ENCODE measurements at places on chromosomes 2 and 18.

- peak; percentile 70 for DNase-seq
Observed at GRCh38 chr18:63936156-63936931, 12.8 kb upstream of the HMSD start.

DNA sequence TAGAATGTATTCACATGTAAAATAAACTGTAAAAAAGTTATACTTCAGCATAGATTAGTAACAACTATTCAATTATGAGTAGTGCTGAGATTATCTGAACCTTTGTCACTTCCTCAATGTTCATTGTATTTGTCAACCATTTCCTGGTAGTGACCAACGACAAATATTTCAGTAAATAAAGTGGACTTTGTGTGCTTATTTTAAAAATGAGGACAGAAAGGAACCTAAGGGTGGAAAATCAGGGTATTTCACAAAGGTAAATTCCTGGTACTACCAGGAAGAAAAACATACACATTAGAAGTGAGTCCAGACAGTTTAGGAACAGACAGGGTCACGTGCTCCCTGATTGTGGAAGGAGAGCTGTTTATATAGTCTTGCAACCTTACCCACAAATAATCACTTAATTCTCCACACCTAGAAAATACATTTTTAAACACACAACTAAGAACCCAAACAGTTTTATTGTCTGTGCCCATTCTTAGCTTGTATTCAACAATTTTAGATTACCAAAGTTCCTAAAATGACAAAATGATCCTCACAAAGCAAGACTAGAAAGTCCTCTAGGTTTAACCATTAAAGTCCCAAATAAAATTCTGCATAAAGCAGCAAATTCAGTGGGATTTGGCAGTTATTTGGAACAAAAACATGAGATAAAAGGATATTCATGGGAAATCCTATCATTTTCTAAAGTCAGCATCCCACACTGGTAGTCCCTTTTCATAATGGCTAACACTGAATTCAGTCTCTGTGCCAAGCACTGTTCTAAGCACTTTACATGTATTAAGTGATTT lies 28.2 kb downstream of the PELI1 start:
- no peak for DNase-seq

GRCh38 chr2:135820003-135820618 lies 16.9 kb downstream of the LCT start:
- peak; percentile 72 for DNase-seq

DNA sequence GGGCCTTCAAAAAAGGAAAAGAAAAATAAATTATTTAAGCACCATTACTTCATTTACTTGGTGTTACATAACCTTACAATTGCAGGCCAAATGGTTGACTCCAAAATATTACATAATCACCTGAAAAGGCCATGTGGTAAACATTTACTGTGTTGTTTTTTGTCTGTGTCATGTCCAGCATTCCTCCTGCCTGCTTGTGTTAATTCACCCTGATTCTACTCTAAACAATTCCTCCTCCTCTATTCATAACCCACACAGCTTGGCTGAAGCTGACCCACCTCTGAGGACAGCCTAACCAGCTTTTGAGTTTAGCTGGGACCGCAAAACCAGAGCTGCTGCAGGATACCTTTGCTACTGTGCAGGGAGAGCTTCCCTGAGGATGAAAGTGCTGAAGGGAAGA lies 35.4 kb downstream of the TMX3 start:
- DNase-seq: peak; percentile 17

GRCh38 chr2:47297767-47298425 lies 105.1 kb upstream of the MSH2 start:
- no peak for DNase-seq

- no peak for DNase-seq
Observed at GRCh38 chr2:232293191-232293590, 85.4 kb upstream of the ALPP start.

DNA sequence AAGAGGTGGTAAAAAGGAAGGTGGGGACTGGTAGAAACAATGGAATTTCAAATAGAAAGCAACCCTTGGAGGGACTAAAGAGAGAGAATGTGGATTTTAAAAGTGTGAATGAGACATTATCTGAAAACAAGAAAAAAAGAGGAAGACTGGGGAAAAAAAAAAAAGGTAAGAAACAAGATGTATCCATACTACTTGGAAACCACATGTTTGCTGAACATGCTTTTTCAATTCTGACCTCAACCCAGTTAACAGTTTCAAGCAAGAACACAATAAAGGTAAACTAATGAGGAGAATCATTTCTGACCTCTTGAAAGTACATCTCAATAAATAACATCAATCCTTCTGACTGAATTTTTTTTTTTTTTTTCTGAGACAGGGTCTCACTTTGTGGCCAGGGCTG lies 2.6 kb downstream of the FARSB start:
- no peak for DNase-seq

- DNase-seq: no peak
Observed at GRCh38 chr18:11975723-11976122, 5.6 kb upstream of the IMPA2 start.

- no peak for DNase-seq
Observed at GRCh38 chr2:138276339-138276738, 225.2 kb upstream of the SPOPL start.

DNA sequence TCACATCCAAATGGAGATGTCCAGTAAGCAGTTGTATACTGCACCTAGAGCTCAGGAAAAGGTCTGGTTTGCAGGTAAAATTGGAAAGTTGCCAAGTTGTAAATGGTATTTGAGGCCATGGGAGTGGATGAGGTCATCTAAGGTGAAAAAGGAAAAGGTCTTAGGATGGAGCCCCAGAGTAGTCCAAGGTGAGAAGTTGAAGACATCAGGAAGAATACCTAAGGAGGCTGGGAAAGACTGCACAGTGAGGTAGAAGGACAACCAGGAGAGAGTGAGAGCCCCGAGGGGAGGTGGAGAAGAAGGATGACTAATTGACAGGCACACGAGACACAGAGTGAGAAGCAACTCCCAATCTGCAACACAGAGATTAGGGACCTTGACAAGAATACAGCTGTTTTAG lies 10.7 kb downstream of the DPP4 start:
- no peak for DNase-seq

GRCh38 chr2:192675681-192676080 lies 480.9 kb upstream of the TMEFF2 start:
- no peak for DNase-seq

DNA sequence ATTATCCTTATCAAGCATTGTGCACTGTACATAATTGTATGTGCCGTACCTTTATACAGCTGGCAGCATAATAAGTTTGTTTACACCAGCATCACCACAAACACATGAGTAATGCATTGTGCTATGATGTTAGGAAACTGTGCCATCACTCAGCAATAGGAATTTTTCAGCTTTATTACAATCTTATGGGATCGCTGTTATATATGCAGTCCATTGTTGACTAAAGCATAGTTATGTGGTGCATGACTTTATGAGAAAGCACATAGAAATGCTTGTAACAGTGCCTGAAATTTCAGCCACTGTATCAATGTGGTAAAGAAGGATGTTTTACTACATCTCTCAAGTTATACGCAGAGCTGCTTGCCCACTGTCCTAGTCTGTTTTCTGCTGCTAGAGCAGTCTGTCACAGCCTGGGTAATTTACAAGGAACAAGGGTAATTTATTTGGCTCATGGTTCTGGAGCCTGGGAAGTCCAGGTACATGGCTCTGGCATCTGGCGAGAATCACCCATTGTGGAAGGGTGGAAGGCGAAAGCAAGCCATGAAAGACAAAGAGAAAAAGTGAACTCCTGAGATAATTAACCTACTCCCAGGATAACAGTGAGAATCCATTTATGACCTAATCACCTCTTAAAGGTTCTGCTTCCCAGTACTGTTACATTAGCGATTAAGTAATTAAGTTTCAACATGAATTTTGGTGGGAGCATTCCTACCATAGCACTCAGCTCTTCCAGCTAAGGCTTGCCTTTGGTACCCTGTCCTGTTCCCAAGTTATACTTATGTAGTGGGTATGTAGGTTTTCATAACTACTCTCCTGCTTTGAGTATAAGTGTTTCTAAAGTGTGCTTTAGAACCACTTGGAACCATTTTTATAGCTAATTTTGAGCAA lies 4.6 kb downstream of the MAP3K20 start:
- peak; percentile 97 for DNase-seq

DNA sequence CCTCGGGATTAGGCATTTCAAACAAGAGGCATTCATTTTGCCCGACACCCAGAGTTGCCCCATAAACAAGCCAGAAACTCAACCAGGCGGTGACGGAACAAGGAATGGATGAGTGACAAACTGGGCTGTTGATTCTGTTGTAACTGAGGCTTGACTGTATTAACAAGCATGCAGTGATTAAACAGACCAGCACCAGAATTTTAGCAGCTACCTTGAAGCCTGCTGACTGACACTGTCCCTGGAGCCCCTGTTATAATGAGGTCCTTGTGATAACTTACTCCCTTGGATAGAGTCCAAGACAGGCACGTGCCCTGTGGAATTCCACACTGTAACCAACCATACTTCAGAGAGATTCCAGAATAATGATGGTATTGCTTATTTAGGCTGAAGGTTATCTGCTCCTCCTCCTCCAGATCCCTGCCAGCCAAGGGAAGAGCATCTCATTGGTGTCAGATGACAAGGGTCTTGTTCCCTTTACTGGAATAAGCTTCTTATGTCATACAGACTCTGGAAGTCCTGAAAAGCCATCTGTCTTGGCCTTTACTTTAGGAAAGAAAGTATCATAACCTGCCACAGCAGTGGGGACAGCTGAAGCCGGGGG lies 97.1 kb upstream of the RMDN2 start:
- DNase-seq: peak; percentile 96

DNA sequence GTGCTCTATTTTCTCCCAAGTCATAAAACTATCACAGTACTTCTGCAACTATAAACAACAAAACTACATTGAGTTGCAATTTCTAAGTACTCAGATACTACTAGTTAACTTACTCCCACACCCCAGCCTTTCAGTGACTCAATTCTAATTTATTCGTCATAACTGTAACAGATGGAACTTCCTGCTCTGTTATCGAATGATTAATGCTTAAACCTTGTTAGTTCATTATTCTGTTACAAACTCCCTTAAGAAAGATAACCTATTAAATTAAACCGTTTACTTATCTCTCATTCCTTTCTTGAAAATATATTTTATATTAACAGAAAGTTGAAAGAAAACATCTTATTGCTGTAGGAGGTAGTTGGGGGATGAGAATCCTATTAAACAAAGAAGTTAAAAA lies 17.0 kb downstream of the TNFAIP6 start:
- peak; percentile 84 for DNase-seq

DNA sequence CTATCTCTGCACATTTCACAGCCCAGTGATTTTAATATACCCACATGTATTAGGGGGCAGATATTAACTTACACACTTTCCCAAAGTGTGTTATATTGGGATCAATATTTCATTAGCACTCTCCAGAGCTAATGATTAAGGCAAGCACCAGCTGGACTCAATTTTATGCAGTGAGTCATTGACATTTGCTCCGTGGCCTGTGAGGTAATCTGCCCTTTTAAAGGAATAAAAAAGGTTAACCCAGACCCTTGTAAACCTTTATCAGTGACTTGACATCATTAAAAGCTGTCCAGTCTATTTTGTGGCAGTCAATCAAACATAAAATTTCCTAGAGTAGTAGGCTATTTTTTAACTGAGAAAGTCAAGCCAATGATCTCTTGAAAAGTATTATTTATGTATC lies 1870.4 kb upstream of the CELF4 start:
- no peak for DNase-seq

DNA sequence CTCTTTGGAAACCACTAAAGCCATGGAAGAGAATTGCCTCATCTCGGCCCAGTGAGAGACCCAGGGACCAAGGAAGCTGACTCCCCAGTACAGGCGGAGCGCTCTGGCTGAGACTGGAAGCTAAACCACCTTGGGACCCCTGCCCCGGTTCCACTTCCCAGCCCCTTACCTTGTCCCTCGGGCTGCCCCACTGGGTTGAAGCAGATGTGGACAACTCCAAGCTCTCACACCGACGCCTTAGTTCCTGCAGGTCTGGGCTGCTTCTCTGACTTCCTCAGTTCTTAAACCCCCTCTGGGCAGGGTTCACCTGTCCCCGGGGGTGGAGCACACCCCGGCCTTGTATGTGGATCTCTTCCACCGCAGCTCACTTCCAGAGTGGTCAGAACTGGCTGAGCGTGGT lies 266.2 kb downstream of the PHLPP1 start:
- DNase-seq: no peak

- no peak for DNase-seq
Observed at GRCh38 chr18:8433771-8434170, 175.5 kb upstream of the RAB12 start.

DNA sequence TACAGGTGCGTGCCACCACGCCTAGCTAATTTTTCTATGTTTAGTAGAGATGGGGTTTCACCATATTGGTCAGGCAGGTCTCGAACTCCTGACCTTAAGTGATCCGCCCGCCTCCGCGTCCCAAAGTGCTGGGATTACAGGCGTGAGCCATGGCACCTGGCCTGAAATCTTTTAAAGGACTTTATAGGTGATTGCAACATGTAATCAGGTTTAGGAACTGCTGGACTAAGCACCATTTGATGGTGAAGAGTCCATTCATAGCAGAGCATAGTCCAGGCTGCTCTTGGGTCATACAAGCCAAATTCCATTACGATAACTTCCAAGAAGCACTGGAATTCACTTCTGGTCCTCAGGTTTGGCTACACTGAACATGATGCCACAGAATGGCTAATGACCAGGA lies 200.6 kb upstream of the SMAD2 start:
- no peak for DNase-seq

DNA sequence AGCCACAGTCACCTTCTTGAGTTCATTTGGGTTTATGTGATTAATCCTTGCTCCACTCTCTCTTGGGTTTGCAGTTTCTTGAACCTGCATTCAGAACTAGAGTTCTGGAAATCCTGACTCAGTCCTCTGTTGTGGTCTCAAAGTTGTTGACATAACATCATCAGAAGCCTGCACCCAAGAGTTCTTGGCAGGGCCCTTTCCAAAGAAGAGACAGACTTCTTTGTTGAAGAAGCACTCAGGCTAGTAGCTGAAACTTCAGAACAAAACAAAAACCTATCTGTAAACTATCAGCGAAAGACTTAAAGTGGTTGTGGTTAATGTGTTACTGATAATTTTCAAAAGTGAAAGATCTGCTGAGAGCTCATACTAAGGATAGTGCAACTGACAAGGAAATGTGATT lies 120.8 kb downstream of the FAM168B start:
- DNase-seq: no peak

DNA sequence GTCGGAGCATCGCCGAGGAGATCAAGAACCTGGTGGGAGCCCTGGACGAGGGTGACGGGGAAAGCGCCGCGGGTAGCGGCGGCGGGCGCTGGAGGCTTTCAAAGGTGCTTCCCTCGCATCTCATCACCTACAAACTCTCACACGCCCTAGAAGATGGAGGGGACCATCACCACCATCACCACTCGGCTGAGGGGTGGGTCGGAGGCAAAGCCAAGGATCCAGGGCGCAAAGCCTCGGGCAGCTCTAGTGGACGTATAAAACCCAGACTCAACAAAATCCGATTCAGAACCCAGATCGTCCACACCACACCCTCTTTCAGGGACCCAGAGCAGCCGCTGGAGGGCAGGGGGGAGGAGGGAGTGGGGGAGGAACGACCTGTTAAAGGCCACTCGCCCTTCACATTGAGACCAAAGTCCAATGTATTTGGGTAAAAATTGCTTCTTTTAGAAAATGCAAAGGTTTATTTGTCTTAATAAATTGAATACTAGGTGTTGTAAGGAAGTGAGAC lies 1.5 kb downstream of the SOWAHC start:
- no peak for DNase-seq
